ENCODE measurements at places on chromosomes 7 and 10.
A peak's percentile ranks its signal among the peaks of the same experiment; 100 is the strongest.

DNA sequence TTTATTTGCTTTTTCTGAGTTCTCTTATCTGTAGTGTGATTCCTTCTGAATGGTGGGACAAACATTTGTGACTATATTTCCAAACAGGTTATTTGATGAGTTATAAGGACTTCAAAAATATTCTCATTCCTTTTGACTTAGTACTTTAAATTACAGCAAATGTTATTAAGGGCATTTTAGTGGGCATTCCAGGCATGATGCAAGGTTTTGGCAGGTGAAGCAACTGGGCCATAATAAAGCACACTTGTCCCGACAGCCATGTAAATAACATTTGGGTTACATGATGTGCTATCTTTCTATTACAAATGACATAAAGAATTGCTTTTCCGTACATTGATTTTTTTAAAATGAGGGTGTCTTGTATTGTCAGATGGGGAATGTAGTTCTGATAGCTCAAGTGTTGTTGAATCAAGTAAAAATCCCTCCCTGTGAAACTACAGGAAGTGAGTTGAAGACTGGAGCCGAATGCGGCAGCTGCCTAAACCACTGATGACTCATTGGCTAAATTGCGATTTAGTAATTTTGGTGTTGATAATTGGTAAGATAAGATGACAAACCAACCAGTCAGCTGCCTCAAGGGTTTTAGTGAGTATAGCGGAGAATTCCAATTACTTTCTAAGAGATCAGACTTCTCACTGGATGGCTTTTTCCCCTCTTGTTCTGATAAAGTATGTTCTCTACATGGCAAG lies 231.3 kb upstream of the NPY start:
- DNase-seq, result peak; percentile 2

- peak; percentile 40 for DNase-seq
Observed at GRCh38 chr10:119207713-119208552, 562 bp downstream of the GRK5 start.

- no peak for DNase-seq
Observed at GRCh38 chr7:157360483-157361025, 23.8 kb downstream of the DNAJB6 start.

- no peak for DNase-seq
Observed at GRCh38 chr7:27364344-27364758, 121.7 kb downstream of the EVX1 start.

- no peak for DNase-seq
Observed at GRCh38 chr7:95804052-95804451, 31.7 kb downstream of the DYNC1I1 start.

DNA sequence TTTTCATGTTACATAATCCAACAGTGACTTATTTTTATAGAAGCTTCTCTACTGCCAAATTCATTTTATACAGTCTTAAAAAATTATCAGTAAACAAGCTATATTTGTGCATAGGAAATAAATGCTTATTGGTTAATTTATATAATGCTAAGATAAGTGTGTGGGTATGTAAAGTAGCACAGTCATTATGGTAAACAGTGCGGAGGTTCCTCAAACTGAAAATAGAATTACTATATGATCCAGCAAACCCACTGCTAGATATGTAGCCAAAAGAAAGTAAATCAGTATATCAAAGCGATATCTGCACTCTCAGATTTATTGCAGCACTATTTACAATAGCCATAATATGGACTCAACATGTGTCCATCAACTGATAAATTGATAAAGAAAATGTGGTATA lies 71.1 kb downstream of the ATRNL1 start:
- DNase-seq, result no peak

All from hematopoietic multipotent progenitor cell treated with erythropoietin and hydrocortisone succinate and interleukin-3 and kit ligand, for 6 days (in vitro differentiated cells).